CD8-positive, alpha-beta memory T cell (primary cell): ENCODE measurements at places on chromosomes 2 and 18. TPM values are rescaled to one million over a fixed set of nuclear protein-coding genes. Genes with fewer than 3 reads are reported as not detected.

The POMC gene
- total RNA-seq, result 4.7 TPM

The GAL3ST2 gene
- total RNA-seq, result 0.16 TPM

The CPLX4 gene
- total RNA-seq, result not detected

The IGFBP2 gene
- 0.84 TPM for total RNA-seq

The UNC50 gene
- 42.4 TPM for total RNA-seq

The CPS1 gene
- 2.0 TPM for total RNA-seq

The ANKAR gene
- 3.3 TPM for total RNA-seq

DNA sequence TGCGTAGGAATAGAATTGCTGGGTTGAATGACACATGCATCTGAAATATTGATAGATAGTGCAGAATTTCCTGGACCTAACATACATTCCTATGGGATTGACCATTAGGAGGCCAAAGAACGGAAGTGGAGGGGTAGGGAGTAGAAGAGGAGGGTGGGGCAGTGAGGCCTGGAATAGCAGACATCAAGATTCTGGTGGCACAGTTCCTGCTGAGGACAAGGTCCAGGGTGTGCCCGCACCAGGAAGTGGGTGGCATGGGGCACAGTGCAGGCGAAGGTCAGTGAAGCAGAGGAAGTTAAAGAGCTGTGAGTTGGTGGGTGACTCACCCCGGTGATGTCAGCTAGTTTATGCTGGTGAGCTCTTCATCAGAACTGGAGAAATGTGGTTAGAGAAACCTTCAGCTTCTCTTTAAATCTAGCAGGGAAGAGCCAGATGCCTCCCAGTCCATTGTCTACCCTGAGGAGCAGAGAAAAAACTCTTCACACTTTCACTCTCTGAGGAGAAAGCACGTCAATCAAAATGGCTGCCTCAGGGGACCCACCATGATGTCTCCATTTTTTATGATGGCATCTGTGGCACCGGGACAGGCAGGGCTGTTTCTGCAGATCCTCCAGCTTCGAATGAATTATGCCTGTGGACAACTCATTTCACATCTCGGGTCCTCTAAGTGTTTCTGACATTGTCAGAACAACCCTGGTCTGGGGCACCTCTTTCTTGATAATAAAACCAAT lies 55.9 kb upstream of the CTLA4 start:
- H3K4me1 ChIP-seq, result peaks cover 36% of the 10 kb centered on the region
- peak overlapping the region; percentile 5 for H3K27ac ChIP-seq
- no peaks in the 10 kb centered on the region for H3K36me3 ChIP-seq
- H3K27me3 ChIP-seq, result no peaks in the 10 kb centered on the region
- no peak overlapping the region for H3K4me3 ChIP-seq

- H3K36me3 ChIP-seq, result no peaks in the 10 kb centered on the region
- no peak for DNase-seq
- H3K27me3 ChIP-seq, result no peaks in the 10 kb centered on the region
- H3K27ac ChIP-seq, result peak overlapping the region; percentile 21
- peaks cover 42% of the 10 kb centered on the region for H3K4me1 ChIP-seq
Observed at GRCh38 chr18:13465124-13465446, 246.5 kb downstream of the LDLRAD4 start.

- H3K4me1 ChIP-seq, result no peaks in the 10 kb centered on the region
- no peak overlapping the region for H3K4me3 ChIP-seq
- H3K27me3 ChIP-seq, result no peaks in the 10 kb centered on the region
- H3K27ac ChIP-seq, result no peak overlapping the region
- DNase-seq, result no peak
Observed at GRCh38 chr2:22904126-22904684, 480.8 kb upstream of the KLHL29 start.

DNA sequence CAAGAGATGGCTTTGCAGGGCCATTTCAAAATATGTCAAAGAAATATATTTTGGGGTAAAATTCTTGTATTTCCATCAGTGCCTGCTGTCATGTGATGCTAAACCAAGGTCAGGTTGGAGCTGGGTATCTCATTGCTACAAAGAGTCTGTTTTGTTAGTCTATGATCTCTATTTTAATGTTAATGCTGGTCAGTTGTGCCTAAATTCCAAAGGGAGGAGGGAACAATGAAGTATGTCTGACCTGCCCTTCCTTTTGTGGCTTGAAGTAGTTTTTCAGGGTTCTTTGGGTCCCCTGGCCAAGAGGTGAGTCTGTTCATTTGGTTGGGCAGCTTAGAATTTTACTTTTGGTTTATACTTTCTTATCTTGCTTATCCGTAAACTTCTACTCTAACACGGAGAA lies 61.6 kb upstream of the DYNAP start:
- no peaks in the 10 kb centered on the region for H3K27me3 ChIP-seq
- H3K27ac ChIP-seq, result no peak overlapping the region
- DNase-seq, result no peak
- H3K4me1 ChIP-seq, result no peaks in the 10 kb centered on the region
- no peak overlapping the region for H3K4me3 ChIP-seq

GRCh38 chr2:24400207-24400907 lies 40.0 kb upstream of the ITSN2 start:
- no peak for DNase-seq
- H3K4me3 ChIP-seq, result no peak overlapping the region
- no peaks in the 10 kb centered on the region for H3K27me3 ChIP-seq
- H3K4me1 ChIP-seq, result no peaks in the 10 kb centered on the region
- H3K27ac ChIP-seq, result no peak overlapping the region

DNA sequence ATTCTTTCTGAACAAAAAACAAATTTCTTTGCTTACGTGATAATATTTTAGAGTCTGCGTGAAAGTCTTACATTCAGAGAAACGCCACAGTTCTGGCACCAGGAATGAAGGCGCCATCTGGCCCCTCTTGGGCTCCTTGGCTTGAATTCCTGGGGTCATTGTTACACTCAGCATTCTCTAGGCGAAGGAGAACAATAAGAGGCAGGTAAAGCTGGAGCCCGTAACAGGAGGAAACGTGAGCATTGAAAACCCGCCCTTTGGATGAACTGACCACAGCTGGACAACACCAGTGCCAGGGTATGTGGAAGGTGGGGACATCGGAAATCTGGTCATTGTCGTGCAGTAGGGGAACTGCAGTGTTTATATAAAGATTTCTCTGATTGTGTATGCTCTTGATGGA lies 144.8 kb downstream of the RNF152 start:
- H3K27ac ChIP-seq, result no peak overlapping the region
- no peaks in the 10 kb centered on the region for H3K36me3 ChIP-seq
- no peaks in the 10 kb centered on the region for H3K27me3 ChIP-seq
- no peak overlapping the region for H3K4me3 ChIP-seq

DNA sequence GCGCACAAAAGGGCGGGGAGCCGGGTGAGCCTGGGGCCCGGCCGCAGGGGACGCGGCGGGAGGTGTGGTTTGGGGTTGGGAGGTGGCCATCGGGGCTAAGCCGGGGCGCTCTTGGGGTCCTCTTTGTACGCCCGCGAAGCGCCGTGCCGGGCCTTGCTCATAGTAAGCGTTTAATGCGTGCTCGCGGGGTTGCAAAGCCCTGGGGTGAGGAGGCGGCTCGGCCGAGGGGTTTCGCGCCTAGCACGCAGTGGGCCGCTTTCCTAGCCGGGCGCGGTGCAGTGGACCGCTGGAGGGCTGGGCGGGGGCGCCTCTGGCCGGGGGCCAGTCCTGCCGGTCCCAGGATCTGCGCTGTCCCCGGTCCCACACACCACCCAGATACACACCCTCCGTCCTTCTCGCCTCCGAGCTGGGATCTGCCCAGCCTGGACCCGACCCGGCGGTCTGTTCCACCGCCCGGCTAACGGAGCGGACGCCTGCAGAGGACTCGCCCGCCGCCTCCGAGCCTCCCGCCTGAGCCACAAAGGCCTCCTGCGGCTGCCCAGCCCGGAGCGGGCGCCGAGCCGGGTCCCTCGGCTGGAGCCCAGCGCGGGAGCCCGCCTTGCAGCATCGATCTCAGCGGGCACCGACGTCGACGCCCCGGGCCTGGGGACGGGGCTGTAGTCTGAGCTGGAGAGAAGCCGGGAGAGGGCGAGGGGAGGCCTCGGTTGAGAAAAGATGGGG lies 564 bp downstream of the DPYSL5 start:
- no peak overlapping the region for H3K4me3 ChIP-seq
- H3K27ac ChIP-seq, result no peak overlapping the region
- no peaks in the 10 kb centered on the region for H3K36me3 ChIP-seq
- no peak for DNase-seq
- peaks cover 53% of the 10 kb centered on the region for H3K27me3 ChIP-seq
- peaks cover 19% of the 10 kb centered on the region for H3K4me1 ChIP-seq

DNA sequence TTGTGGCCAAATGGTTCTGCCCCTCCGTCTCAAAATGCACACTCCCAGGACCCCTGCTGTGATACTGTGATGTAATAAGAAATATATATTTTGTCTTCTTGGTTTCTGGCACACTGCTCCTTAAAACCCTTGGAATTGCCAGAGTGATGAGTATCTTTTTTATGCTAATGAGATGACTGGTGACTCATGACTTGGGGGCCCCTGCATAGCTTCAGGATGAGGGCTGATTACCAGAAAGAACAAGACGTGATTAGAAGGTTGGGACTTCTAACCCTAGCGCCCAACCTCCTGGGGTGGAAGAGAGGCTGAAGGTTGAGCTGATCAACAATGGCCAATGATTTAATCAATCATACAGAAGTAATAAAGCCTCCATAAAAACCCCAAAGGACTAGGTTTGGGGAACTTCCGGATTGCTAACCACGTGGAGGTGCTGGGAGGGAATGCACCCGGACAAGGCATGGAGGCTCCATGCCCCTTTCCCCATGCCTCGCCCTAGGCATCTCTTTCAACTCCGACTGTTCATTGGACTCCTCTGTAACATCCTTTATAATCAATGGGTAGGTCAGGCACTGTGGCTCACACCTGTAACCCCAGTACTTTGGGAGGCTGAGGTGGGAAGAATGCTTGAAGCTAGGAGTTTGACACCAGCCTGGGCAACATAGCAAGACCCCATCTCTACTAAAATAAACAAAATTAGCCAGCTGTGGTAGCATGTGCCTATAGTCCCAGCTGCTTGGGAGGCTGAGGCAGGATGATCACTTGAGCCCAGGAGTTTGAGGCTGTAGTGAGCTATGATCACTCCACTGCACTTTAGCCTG lies 89.1 kb downstream of the HS1BP3 start:
- H3K4me1 ChIP-seq, result no peaks in the 10 kb centered on the region
- no peaks in the 10 kb centered on the region for H3K36me3 ChIP-seq
- no peak for DNase-seq
- H3K27me3 ChIP-seq, result no peaks in the 10 kb centered on the region

GRCh38 chr18:34039201-34039600 lies 185.5 kb downstream of the NOL4 start:
- DNase-seq, result no peak
- no peak overlapping the region for H3K4me3 ChIP-seq
- no peaks in the 10 kb centered on the region for H3K27me3 ChIP-seq
- H3K36me3 ChIP-seq, result no peaks in the 10 kb centered on the region
- no peak overlapping the region for H3K27ac ChIP-seq
- no peaks in the 10 kb centered on the region for H3K4me1 ChIP-seq

DNA sequence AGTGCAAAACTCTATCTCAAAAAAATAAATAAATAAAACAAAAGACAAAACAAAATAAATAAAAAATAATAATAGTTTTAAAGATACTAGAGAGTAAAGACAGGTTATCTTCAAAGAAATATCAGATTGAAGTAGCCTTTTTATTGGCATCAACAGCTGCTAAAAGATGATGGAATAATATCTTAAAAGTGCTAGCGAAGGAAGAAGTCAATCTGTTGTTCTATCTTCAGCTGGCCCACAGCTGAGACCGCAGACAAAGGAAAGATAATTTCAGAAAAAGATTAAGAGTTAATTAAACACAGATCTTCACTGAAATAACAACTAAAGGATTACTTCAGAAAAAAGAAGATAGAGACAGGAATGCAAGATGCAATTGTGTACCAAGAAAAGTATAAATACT lies 130.2 kb upstream of the PKDCC start:
- H3K27me3 ChIP-seq, result no peaks in the 10 kb centered on the region
- DNase-seq, result no peak
- H3K36me3 ChIP-seq, result no peaks in the 10 kb centered on the region

- no peaks in the 10 kb centered on the region for H3K36me3 ChIP-seq
- H3K4me1 ChIP-seq, result no peaks in the 10 kb centered on the region
- H3K27me3 ChIP-seq, result no peaks in the 10 kb centered on the region
Observed at GRCh38 chr2:141501752-141502151, 629.1 kb downstream of the LRP1B start.

- H3K4me3 ChIP-seq, result no peak overlapping the region
- DNase-seq, result no peak
- H3K36me3 ChIP-seq, result no peaks in the 10 kb centered on the region
- H3K4me1 ChIP-seq, result no peaks in the 10 kb centered on the region
Observed at GRCh38 chr2:85269959-85270358, 57.8 kb downstream of the TGOLN2 start.

DNA sequence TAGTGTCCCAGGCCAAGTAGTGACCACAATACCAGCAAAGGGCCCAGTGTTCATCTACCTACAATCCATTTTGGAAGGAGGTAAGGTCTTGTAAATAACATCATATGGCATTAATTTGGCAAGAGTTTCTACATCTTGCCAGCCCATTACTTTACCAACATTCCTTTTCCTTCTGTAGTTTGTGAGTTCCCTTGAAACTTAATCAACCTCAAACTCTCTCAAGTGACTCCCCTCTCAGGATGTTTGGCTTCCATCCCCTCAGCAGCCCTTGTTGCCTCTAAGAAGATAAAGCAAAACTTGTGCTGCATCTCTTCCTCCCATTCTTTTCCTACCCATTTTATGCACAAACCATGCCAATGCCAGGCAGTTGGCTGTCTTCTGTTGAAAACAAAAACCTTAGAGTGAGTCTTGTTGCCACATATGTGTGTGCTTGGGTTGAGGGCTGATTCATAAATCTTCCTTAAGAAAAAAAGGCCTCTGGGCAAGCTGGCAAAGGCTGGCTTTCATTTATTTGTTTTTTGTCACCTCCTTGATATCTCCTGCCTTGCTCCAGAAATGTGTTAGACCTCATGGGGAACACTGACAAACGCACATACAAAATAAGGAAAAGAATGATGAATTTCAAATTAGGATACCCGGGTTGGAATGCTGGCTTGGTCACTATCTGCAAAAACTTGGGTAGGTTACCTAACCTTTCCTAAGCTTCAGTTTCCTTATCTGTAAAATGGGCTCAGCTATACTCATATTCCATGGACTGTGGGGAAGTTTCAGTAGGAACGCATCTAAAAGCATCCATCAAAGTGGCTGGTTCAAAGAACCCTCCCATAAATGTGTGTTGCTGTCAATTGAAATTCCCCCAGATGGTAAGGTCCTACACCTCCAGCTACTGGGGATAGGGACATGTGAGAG lies 29.4 kb upstream of the ST3GAL5 start:
- H3K27me3 ChIP-seq, result no peaks in the 10 kb centered on the region
- no peak for DNase-seq
- no peaks in the 10 kb centered on the region for H3K4me1 ChIP-seq
- H3K36me3 ChIP-seq, result no peaks in the 10 kb centered on the region
- no peak overlapping the region for H3K4me3 ChIP-seq

GRCh38 chr2:71736091-71736861 lies 282.9 kb downstream of the DYSF start:
- H3K4me1 ChIP-seq, result no peaks in the 10 kb centered on the region
- no peak for DNase-seq
- no peak overlapping the region for H3K4me3 ChIP-seq
- H3K27ac ChIP-seq, result no peak overlapping the region
- H3K36me3 ChIP-seq, result no peaks in the 10 kb centered on the region

DNA sequence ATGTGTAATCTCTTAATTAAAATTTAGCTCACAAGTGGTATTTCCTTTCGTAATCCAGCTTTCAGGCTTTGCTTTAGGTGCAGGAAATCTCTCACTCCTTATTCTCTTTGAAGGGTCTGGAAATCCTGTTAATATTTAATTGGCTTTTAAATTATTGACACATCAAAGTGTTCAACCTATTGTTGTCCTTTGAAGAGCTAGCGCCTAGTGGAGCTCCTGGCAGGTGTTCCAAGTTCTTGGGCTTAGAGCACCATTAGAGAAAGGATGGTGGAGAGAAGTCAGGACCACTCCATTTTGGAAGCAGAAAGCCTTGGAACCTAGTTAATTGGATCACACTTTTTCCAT lies 92.4 kb downstream of the CABLES1 start:
- H3K4me3 ChIP-seq, result no peak overlapping the region
- no peaks in the 10 kb centered on the region for H3K36me3 ChIP-seq
- H3K4me1 ChIP-seq, result peaks cover 17% of the 10 kb centered on the region
- DNase-seq, result no peak
- H3K27ac ChIP-seq, result no peak overlapping the region
